ENCODE measurements at places on chromosomes 11 and 22.

DNA sequence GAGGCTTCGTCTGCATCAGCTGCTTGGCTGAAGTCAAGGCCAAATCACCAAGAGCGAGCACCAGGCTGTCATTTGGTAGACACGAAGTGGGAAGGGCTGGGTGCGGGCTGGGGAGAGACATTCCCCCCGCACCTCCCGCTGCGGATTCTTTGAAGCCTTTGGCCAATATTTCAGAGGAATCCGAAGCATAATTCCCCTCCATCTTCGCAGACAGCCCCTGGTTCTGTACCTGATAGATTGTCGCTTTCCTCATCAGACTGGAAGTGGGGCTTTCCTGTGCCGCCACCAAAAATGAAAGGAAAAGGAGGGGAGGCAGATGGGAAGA is 15.3 kb downstream of the BLID start:
- no peak for DNase-seq

- DNase-seq, result no peak
Measured at GRCh38 chr11:16969010-16969999, 44.9 kb downstream of the PLEKHA7 start.

- DNase-seq, result no peak
Measured at GRCh38 chr11:126949066-126949891, 51.3 kb downstream of the KIRREL3 start.

DNA sequence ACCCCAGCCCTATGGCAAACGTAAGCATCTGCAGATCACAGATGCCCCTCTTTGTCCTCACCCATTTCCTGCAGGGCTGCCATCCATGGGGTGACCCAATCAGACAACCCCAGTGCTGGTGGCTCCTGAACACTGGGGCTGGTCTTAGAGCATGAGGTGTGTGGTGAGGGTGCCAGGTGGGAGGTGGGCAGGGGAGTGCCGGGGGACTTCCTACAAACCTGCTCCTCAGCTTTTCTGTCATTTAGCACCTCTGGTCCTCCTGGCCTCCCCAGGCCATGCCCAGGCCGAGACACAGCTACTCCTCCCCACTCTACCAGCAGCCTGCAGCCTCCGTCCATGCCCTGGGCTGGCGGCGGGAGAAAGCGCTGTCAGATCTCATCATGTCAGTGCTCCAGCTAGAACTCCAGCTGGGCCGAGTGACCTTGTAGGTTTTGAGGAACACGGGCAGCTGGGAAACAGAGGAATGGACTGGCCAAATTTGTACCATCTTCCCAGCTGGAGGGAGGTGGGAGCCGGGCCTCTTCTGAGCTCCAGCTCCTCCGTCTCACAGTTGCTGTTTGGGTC is 157.7 kb upstream of the NECTIN1 start:
- no peak for DNase-seq

DNA sequence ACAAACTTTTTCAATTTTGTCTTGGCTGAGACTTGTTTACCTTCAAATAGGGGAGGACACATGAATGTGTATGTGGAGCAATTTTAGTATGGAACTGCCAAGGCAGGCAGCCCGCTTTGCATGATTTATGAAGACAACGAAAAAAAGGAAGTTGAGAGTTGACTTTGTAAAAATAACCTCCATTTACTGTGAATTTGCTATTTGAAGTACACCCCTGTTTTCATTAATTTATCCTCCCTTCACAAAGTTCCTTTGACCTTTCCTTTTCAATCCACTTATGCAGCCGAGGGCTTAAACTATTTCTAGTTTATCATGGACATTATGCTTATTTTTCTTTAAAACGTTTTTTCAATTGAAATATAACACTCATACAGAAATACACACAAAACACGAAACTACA is 369.6 kb upstream of the CADM1 start:
- DNase-seq, result no peak

DNA sequence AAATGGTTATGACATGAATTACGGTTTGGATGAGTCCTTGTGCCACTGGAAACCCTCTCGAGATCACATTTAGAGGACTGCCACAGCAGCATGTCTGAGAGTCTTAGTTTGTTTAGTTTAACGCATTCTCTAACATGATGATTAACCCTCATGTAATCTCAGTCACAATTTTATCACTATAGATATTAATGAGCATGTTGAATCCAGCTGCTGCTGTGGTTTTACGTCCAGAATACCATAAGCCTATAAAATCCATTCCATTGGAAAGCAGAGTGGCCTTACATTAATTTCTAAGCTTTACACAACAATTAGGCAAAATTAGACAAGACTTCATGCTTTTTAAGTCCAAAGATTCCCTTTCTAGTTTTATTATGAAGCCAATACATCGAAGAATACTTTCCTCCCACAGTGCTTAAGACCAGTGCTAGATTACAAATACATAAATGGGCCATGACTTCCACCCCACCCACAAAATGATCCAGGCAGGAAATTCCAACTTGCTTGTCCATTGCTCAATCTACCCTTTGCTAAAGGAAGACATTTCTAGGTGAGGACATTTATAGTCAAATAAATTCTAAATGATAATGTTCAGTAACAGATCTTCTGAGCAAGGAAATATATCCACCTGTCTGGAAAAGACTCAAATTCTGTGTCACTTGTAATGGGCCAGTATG is 3.5 kb upstream of the ELMOD1 start:
- no peak for DNase-seq

DNA sequence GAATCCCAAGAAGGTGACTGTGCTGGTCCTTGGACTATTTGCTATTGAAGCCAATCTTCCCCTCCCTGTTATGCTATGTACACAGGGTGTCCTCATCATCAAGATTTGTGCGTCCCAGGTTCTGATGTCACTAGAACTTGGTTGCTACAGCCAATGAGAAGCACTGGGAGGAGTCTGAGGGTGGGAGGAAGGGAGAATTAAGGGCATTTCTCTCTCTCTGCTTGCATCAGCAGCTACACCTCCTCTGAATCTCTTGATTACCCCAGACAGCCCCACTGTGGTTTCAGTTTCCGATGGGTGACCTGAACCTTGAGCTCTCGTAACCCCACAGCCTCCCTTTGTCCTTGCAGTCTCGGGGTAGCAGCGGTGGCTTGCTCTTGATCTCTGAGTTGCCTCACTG is 212.4 kb upstream of the SESN3 start:
- no peak for DNase-seq

GRCh38 chr11:122030286-122030685 is 85.7 kb downstream of the BLID start:
- no peak for DNase-seq

DNA sequence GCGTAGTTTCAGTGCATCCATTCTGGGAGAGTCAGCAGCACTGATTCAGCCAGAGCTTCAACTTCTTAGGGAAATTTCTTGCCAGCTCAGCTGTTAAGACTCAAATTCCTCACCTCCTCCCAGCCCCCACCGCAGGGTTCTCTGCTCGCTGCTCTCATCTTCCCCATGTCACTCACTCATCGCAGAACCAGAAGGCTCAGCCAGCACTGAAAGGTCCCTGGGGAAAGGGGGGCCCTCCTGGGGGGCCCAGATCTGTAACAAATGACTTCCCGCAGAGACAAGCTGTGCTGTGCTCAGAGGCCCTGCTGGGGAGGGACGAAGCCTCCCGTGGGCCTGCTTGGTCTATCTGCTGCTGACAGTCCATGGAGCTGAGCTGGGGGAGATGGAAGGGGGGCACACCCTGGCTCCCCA is 220.6 kb downstream of the NTM start:
- DNase-seq, result no peak

GRCh38 chr22:48605856-48606481 is 1221.7 kb downstream of the BRD1 start:
- DNase-seq, result no peak

GRCh38 chr22:46622081-46622521 is 1.9 kb downstream of the GRAMD4 start:
- DNase-seq, result no peak

- DNase-seq, result no peak
Measured at GRCh38 chr22:40472051-40472450, 101.7 kb downstream of the SGSM3 start.

DNA sequence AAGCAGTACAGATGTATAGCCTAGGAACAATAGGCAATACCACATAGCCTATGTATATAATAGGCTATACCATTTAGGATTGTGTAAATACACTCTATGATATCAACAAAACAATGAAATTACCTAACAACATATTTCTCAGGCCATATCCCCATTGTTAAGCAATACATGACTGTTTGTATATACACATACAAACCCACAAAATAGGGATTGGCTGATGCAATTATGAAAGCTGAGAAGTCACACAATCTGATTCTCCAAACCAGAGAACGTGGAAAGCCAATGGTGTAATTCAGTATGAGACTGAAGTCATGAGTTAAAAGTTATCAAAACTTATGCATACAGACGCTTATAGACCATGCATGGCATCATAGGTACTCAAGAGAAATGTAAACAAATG is 700.1 kb upstream of the RAG2 start:
- no peak for DNase-seq

GRCh38 chr11:62914416-62914815 is 6.7 kb downstream of the CHRM1 start:
- no peak for DNase-seq

DNA sequence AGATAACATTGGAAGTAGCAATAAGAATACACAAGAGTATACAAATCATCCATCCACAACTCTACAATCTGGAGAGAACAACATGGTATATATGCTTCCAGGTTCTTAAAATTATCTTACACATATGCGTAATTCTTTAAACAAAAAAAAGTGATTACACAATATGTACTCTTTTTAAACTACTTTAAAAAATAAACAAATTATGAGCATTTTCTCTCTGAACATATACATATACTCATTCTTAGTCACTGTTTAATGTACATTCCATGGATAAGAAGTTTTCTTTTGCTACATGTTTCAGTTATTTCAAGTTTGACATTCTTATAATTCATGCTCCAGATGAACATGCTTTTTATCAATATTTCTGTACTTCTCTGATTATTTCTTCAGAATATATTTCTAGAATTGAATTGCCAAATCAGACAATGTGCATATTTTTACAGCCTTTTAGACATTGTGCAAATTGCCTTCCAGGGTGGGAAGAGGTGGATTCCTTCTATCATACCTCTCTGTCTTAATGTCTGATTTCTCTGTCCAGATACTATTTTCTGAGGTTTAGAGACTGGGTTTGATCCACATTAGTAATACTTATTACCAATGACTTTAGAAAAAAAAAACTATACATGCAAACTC is 551.6 kb downstream of the METTL15 start:
- DNase-seq, result no peak

- no peak for DNase-seq
Measured at GRCh38 chr11:114073007-114073827, 13.7 kb downstream of the ZBTB16 start.

GRCh38 chr11:69293819-69294505 is at the start of gene MYEOV:
Gene MYEOV (plus strand): TSS chr11:69294155. CDS start chr11:69295355, 1,200 bp downstream.
- no peak for DNase-seq

DNA sequence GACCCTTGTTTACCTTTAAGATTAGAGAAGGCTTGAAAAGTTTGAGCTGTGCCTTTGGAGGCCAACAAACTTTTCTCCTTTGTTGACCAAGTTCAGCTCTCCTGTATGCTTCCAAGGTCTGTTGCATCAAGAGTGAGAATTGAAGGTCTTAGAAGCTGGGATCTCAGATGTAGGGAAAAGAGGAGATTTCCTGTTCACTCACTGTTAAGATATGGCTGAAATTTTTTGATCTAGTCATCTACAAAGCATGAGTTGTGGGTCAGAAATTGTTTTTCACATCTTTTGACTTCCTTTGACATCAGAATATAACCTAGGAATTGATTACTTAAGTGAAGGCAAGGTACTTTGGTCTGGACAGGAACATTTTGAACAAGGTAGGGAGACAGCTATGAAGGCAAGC is 12.1 kb downstream of the OR51B4 start:
- DNase-seq, result no peak

DNA sequence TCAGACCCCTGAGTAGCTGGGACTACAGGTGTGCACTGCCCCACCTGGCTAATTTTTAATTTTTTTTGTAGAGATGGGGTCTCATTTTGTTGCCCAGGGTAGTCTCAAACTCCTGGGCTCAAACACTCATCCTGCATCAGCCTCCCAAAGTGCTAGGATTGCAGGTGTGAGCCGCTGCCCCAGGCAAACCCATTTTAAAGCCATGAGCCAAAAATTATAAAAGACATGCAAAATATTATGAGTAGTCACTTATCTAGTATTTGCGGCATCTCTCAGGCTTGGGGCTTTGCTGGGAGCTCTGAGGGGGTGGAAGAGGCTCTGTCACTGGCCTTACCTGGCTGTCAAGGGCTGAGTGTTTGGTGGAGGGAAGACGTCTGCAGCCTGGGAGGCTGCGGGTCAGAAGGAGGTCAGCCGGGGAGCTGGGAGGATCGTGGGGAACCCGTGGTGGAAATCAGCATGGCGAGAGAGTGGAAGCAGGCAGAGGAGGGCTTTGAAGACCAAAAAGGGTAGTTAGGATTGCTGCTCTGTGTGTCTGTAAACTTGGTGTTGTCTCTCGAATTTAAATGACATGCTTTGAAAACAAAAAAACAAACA is 69.1 kb upstream of the PARVG start:
- no peak for DNase-seq

DNA sequence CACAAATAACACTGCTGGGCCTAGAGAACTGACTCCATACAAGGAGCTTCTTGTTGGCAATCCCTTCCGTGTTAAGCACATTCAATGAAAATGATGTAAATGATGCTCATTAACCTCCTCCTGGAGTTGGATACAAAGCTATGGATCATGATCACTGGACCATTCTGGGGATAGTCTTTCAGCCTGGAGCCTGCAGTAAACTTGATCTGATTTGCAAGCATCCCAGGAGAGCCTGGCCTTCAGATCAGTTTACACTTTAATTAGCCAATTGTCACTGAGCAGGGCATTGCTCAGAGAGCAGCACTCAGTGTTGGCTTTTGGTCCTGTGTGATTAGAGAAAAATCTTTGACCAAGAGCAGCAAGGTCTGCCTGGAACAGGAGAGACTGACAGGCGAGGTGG is 45.6 kb downstream of the ARFGAP3 start:
- no peak for DNase-seq

DNA sequence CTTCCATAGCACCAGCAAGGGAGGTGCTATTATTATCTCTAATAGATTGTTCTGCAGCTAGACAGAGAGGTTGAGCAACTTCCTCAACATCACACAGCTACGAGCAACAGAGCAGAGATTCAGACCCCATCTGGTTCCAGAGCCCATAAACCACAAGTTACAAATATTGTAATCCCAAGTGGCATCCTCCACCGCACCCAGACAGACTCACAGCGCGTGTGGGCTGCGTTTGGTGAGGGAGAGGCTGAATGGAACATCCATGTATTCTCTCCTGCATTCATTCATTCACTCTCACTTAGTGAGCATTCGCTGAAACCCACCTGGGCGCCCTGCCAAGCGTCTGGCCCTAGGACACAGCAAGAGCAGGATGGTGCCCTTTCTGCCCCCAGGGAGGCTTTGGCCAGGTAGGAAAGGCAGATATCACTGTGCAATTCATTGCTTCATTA is 33.5 kb downstream of the LIF start:
- no peak for DNase-seq

DNA sequence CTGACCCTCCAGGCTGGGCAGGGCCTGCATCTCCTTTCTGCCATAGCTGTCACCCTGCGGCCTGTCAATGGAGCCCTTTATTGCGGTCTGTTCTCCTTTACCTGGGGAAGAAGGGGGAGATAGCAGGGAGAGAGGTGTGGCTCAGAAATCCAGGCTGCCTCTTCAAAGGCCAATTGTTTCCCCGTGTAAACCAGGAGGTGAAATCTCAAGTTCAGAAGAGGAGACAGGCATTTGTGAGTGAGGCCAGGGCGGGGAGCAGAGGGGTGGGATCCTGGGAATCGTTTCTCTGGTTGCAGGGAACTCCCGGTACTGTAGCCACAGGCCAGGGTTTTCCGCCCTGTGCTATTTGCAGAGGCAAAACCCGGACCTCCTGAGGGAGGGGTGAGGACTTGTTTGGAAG is 9.1 kb downstream of the DCPS start:
- DNase-seq, result no peak

GRCh38 chr11:34274712-34275398 is 83.0 kb downstream of the ABTB2 start:
- peak; percentile 98 for DNase-seq
